ENCODE measurements at places on chromosomes 4 and X.

DNA sequence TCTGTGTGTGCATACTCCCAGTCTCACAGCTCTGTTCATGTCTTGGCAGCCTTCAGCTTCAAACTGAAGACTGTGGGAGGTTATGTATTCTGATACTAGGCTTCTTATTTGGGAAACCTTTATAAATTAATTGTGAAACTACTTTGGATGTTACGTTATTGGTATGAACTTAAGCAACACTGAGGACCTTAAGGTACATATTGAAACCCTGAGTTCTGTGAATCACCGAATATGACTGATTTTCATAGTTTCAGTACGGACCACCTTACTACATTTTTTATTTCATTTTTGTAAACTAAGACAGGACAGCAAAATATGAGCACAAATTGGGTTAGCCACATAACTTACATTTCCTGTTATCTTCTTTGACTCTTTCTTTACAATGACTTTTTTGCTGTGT lies 498.4 kb downstream of the PDGFC start:
- DNase-seq: no peak

DNA sequence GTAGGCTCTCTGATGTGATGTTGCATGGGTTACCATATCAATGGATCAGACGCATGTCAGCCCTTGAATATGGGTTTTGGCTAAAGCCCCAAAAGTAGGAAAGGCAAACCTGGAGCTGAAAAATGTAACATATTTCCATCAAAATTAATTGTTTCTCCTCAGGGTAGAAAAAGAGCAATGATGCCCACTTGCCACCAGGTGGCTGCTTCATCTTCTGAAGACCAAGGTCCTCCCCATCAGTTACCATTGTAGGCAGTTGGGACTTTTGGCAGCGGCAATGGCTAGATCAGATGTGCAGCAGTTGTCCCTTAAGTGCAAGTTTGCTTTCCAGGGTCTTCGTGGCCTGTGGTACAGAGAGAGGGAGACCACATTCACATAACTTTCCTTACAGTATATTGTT lies 118.2 kb downstream of the NAF1 start:
- no peak for DNase-seq

DNA sequence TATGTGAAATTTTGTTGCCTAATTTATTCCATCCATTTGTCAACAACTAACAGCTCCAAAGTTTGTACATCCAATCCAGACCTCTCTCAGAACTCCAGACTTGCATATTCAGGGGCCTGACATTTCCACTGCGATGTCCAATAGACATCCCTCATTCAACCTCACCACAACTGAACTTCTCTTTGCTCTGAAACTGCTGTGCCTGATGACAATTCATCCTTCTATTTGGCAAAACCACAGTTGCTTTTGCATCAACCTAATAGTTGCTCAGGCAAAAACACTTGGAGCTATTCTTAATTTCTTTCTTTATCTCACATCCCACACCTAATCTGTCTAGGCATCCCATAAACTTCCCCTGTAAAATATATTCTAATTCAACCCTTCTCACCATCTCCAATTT lies 56.5 kb downstream of the ANTXR2 start:
- no peak for DNase-seq

DNA sequence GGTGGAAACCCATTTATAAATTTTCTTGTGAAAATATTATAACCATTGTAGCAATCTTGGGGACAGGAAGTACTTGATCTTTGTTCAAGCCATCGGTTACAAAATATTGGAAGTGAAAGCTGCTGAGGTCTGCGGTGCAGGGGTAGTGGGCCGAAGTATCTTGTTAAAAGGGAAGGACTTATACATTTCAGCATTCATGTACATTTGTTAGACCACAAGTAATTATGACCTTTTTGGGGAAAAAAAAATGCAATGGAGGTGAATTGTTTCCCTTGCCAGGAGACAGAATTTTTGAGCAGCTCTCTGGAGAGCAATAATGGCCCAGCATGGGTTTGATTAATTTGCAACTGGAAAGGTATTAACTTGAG lies 121.3 kb downstream of the EGF start:
- DNase-seq: no peak

DNA sequence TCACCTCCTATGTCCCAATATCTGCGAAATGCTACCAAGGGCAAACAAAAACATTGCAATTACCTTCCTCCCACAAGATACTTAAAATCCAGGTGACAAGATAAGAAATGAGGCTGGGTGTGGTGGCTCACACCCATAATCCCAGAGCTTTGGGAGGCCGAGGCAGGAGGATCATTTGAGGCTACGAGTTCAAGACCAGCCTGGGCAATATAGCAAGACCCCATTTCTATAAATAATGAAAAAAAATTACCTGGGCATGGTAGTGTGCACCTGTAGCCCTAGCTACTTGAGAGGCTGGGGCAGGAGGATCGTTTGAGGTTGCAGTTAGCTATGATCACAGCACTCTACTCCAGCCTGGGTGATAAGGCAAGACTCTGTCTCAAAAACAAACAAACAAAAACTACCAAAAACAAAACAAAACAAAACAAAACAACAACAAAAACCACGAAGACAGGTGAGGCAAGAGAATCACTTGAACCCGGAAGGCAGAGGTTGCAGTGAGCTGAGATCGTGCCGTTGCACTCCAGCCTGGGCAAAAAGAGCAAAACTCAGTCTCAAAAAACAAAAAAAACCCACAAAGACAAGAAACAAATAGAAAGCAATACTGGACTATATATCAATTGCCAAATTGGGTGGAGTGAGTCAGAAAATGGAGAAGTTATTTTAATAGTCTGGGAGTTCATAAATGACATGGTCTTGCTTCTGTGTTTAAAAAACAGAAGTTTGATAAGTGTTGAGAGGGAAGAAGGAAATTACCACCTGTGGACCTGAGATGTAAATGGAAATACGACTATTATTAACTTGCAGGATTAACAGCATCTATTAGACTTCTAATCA lies 176.5 kb downstream of the FBXW7 start:
- no peak for DNase-seq

DNA sequence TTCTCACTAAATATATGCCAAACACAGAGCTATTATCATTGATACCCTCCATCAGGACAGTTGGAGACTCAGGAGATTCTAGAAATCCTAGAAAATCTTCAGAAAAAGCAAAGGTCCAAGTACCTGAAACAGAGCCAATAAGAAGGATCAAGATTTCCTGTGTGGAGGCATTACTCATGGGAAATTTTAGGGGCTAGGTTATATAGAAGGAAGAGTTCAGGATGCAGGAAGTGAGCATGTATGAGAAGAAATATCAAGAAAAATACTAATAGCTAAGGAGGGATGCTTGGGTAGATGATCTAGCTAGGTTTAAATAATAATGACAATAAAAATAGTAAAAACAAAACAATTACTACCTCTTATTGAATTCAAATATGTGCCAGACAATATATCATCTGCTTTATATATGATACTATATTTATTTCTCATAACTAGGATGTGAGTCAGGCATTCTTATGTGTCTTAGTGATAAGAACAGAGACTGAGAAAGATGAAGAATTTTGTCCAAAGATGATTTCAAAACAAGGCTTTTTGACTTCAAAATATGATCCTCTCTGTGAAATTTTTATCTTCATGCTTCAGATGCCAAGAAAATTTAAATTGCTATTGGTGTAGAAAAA lies 66.4 kb upstream of the HHIP start:
- DNase-seq: no peak

DNA sequence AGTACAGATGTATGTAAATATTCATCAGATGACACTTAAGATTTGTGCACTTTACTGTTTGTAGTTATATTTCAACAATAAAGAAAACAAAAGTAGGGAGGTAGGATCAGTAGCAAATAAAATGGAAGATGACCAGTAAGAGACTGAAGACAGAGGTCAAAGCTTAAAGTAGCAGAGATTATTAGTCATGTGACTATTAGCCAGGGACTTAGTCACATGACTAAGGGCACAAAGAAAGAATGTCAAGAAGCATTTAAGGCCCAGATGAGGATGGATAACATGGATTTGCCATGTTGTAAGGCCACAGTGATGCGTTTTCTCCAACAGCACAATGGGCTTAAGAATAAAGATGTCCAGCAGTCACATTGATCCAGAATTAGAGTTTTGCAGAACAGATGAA lies 479.6 kb downstream of the BCOR start:
- DNase-seq: no peak

- DNase-seq: no peak
Observed at GRCh38 chr4:172740434-172740833, 428.2 kb upstream of the GALNT7 start.

- DNase-seq: no peak
Observed at GRCh38 chr4:68451246-68452211, 4.3 kb downstream of the TMPRSS11E start.

- DNase-seq: no peak
Observed at GRCh38 chr4:137685357-137685756, 153.1 kb upstream of the PCDH18 start.

DNA sequence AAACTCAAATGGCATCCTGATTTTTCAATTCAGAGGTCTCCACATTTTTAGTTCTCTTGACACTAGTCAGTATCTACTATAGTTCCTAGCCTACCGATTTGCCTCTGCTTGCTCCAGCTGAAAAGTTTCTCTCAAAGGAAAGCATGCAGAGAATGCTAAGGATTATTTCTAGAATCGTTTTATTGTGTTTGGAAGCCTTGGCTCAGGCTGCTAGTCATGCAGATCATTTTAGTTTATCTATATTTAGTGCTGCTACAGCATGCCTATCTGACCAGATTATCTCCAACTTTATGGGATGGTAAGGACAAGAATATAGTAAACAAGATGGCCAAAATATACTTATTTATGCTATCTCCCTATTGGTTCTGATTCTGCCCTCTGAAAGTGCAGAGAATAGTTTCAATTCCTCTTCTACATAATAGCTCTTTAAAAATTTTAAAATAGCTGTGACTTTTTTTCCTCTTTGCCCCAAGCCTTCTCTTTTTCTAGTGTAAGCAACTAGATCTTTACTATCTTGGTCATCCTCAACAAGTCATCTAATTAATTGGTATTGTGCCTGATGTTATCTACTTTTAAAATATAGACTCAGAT lies 15.7 kb upstream of the DRP2 start:
- DNase-seq: no peak

- no peak for DNase-seq
Observed at GRCh38 chr4:73901031-73901430, 31.8 kb downstream of the CXCL1 start.

DNA sequence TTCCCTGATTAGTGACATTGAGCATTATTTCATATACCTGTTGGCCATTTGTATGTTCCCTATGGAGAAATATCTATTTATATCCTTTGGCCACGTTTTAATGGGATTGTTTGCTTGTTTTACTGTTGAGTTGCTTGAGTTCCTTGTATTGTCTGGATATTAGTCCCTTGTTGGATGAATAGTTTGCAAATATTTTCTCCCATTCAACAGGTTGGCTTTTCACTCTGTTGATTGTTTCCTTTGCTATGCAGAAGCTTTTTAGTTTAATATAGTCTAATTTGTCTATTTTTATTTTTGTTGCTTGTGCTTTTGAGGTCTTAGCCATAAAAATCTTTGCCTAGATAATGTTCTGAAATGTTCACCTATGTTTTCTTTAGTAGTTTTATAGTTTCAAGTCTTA lies 60.2 kb upstream of the HUWE1 start:
- DNase-seq: no peak

GRCh38 chr4:94354474-94354896 lies 11.8 kb upstream of the HPGDS start:
- DNase-seq: no peak

- no peak for DNase-seq
Observed at GRCh38 chrX:50704360-50704759, 109.6 kb downstream of the SHROOM4 start.

GRCh38 chr4:5719350-5720055 lies 8.5 kb downstream of the EVC start:
- peak; percentile 21 for DNase-seq

GRCh38 chrX:17459661-17460060 lies 84.7 kb downstream of the NHS start:
- no peak for DNase-seq

DNA sequence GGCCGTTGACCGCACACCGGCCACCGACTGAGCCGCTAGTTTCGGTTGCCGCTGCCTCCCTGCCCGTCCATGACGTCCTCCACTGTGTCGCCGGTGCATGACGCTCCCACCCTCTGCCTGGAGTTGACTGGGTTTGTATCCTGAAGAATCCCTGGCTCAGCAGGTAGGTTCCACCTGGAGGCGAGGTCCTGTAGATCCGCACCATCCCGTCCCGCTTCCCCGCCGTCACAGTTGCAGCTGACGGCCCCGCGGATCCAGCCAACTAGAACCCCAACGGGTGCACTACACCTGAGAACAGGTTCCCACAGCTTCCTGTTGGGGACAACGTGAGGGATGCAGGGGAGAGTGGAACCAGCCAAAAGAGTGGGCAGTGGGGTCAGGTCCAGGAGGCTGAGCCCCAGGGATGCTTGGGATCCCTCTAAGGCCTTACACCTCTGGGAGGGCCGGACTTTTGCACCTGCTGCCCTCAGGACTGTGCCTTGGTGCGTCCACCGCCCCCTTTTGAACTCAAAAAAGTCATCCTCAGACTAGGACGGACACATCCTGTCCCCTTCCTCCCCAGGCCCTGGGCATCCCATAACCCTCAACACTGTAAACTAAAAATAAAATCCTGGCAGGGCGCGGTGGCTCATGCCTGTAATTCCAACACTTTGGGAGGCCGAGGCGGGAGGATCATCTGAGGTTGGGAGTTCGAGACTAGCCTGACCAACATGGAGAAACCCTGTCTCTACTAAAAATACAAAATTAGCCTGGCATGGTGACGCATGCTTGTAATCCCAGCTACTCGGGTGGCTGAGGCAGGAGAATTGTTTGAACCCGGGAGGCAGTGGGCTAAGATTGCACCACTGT lies 1.1 kb upstream of the SLBP start:
- DNase-seq: no peak

DNA sequence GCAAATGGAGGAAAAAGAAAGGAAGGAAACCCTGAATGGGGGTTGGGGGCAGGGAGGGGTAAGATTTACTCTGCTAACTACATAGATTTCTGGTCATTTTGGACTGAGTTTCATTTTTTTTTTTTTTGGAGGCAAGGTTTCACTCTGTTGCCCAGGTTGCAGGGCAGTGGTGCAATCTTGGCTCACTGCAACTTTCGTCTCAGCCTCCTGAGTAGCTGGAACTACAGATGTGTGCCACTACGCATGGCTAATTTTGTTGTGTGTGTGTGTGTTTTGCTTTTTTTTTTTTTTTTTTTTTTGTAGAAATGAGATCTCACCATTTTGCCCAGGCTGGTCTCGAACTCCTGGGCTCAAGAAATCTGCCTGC lies 223.5 kb downstream of the APBB2 start:
- DNase-seq: no peak

DNA sequence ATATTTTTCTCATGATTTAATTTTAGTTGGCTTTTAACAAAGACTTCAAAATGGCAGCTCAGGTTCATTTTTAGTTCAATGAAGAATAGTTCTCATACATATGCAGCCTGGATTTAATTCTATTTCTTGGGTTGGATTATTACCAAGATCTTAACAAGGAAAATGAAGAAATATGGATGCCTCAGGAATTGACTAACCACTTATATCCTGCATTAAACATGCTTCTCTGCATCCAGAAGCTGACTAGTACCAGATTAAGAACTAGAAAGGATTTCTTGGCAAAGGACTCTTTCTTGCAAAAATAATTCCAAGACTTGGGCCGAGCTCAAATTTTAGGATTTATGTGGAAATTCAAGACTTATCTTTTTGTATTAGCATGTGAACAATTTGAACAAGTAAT lies 5.6 kb upstream of the KLHL2 start:
- DNase-seq: no peak

GRCh38 chr4:118173126-118173525 lies 138.8 kb downstream of the NDST3 start:
- no peak for DNase-seq

GRCh38 chr4:176205299-176205698 lies 9.9 kb upstream of the SPATA4 start:
- DNase-seq: no peak
